ENCODE measurements at places on chromosomes 5 and 9.

GRCh38 chr5:31692561-31693221 is 53.8 kb downstream of the PDZD2 start:
- no peak for DNase-seq

GRCh38 chr5:44887722-44888121 is 79.0 kb downstream of the MRPS30 start:
- no peak for DNase-seq

- DNase-seq = peak; percentile 75
Measured at GRCh38 chr9:111036429-111036789, 1.9 kb downstream of the LPAR1 start.

- peak; percentile 82 for DNase-seq
Measured at GRCh38 chr5:52948418-52949076, 40.6 kb upstream of the ITGA2 start.

DNA sequence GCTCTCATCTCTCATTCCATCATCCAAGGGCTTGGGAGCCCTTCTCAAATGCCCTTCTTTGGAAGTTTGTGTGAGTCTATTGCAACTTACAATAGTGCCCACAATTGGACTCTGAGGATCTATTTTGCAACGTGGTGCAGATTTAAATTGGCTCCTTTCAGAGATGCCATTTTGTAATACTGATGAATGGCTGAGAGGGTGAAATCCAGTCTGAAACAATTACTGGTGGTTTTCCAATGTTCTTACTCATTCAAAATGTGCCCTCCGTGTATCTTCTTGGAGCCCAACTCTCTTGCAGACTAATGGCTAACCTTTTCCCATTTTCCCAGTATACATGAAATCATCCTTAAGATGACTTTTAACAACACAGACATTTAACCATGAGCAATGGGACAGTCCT is 6.1 kb downstream of the ZNF462 start:
- DNase-seq = no peak

DNA sequence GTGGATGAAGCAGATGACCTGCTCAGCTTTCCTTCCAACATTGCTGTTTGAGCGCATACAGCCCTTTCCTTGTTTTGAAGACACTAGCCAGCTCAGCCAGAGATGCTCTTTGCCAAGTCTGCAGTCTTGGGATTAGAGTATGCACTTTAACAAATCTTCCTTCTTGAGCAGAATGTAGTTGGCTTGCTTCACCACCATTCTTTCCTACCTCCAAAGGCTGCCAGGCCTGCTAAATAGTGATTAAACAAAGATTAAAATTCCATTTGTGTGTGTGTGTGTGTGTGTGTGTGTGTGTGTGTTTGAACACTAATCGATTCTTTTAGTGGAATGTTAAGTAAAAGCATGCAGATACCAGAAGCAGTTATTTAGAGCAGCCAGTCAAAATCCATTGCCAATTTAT is 97.6 kb downstream of the GALNT10 start:
- DNase-seq = no peak

DNA sequence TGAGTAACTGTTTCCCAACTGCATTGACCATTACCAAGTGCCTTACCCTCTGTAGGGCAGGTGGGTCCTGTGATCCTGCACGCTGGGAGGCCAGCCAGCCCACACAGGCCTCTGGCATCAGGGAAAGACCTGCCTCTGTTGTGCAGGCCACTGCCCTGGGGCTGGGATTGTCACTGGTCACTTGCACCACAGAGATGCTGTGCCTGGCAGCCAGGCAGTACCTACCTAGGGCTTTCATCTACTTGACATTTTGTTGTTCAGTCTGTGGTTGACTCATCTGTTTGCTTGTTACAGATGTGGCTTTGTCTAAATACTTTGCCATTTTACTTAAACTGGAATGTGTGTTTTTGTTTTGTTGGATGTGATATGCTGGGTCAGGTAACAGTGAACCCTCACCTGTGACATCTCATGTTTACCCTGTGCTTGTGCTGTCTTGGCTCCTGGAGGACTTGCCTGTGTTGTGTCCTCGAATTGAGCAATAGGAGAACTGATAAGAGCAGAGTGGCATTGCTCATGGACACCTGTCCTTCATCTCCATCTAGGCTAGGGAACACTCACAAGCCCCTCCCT is 32.8 kb downstream of the SECISBP2 start:
- no peak for DNase-seq

- DNase-seq = peak; percentile 58
Measured at GRCh38 chr5:17169507-17169906, 47.9 kb upstream of the BASP1 start.

- peak; percentile 29 for DNase-seq
Measured at GRCh38 chr9:4967523-4967922, 17.5 kb upstream of the JAK2 start.

DNA sequence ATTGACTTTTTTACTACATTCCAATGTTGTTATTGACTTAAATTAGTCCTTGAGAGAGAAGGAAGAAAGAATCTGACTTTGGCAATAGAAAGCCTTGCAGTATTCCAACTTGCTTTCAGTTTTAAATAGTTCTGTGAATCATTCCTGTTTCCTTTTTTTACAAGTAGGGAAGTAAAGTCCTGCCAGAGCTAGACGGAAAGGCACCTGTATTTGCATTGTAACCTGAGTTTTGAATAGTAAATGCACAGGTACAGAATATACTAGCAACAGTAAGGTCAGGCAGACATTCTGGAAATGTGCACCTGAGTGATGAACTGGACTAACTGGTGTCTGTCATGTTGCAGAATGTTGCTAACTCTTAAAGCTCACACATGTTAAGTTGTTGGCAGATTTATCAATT is 100.9 kb downstream of the PRKACG start:
- DNase-seq = no peak

- DNase-seq = no peak
Measured at GRCh38 chr5:36723912-36724311, 117.5 kb downstream of the SLC1A3 start.

DNA sequence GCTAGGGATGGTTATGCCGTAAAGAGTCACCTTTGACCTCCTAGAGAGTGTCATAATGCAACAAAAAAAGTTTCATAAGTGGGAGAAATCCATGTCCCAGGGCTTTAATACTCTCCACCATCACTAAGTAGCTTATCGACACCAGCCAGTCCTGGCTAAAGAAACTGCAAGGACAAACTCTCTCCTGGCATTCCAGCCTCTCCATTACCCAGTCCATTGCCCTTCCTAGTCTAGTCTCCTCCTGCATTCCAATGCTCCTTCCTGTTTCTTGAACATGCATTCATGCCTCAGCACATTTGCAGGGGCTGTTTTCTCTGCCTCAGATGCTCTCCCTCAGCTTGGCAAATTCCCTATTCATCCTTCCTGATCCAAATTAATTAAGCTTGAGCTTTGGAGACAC is 364.1 kb downstream of the BRINP1 start:
- no peak for DNase-seq

DNA sequence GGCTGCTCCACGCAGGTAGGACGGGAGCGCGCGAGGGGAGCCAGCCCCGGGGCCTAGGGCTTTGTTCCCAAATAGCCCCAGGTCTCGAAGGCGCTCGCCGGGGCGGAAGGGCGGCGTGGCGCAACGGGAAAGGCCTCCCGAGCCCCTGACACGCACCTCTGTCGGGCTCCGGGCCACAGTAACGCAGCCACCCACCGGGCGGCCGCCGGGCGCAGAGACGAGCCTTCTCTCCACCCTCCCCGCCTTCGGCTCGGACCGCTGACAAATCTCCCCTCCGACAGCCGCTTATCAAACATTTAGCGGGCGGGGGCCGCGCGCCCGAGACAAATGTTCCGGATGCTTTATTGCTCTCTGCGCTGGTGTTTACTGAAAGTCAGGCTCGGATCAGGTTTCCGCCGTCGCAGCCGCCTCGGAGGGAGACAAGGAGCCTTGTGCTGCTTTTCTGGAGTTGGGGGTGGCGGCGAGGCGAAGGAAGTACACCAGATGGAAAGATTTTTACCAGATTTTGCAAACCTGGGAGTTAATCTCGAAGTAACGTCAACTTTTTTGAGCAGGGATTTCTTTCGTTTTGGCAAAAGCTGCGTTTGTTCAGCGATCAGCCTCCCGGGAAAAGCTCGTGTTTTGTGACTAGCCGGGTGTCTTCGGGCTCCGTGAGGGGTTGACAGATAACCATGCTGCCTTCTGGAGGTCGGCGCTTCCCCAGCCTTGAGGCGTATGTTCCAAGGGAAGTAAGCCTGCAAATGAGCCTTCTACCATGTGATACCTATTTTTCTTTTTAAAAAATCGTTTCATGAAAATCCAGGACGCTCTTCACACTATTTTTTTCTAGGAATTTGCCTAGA is 950 bp downstream of the RGMB start:
- DNase-seq = peak; percentile 86

- DNase-seq = no peak
Measured at GRCh38 chr9:115923903-115924668, 229.5 kb upstream of the PAPPA start.

DNA sequence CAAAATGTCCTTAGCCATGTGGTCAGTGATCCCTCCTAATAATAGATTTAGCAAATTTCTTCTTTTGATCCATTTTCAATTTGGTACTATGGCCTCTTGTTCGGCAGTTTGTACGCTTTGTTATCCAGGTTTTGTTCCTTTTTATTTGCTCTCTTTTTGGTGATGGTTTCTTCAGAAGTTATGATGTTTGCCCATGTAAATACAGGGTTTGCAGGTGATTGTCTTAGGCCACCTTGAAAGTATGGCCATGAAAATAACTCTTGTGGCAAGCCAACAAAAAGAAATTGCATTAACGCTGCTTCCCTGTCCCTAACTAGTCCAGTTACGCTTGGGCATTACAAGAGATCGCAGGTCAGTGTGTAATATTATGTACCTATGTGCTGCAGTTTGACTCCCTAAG is 8.6 kb downstream of the GPR151 start:
- no peak for DNase-seq

GRCh38 chr9:98879963-98880310 is 63.8 kb upstream of the COL15A1 start:
- DNase-seq = no peak

DNA sequence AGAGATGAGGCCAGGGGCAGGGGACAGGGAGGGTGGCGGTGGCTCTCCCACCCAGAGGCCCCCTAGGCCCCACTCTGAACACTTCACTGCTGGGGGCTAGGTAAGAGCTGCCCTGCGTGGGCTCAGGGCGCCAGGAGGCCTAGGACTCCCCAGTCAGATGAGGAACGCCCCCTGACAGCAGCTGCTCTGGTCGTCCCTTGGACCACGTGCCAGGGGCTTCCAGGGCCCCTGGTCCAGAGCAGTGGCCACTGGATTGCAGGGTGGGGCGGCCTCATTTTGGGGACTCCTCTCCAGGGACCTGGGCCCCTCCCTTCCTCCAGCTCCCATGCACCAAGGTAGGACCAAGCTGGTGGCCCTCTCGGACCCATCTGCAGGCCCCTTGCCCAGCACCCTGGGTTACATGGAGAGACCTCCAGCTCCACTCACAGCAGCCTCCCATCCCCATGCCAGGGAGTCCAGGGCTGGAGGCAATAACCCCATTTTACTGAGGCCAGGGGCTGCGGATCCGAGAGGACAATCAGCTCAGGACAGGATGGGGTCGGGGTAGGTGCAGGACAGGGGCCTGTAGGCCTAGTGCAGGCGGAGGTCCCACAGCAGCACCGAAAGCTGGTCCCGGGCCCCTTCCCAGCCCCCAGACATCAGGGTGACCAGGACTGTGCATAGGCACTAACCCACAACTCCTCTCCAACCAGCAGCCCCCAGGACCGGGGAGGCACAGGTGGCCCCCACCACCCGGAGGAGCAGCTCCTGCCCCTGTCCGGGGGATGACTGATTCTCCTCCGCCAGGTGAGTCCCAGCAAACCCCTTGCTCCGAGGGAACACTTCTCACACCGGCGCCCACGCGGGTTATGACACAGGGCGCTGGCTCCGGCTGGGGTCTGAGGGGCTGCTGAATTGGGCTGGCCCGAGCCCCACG is 1.5 kb downstream of the EGFL7 start:
- DNase-seq = no peak

GRCh38 chr9:129336601-129337331 is 158.7 kb upstream of the IER5L start:
- DNase-seq = peak; percentile 83

DNA sequence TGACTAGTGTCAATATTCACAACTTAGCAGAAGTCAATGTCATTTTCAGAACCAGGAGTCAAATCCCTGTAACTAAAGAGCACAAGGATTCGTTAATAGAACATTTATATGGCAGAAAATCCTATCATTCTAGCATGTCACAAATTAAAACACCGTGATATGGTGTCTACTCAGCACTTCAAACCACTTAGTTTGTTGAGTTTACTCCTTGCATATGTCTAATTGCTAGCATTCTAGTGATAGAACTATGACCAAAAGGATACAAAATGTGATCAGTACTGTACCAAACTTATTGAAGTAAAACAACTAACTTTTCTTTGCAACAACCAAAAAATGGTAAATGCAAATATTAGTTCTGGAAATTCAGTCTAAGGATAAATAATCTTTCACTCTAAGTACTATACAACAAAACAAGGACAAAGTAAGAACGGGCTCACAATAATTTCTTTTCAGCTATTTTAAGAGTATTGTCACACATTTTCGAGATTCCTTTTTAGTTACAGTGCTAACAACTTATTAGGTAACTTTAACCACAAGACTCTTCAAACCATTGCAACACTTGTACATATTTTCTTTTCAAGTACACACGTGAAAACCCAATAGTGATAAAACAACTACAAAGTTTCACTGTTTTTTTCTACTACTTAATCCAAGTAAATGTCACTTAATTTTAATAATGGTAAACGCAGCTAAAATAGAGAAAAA is 845.2 kb upstream of the CDH10 start:
- DNase-seq = no peak

GRCh38 chr5:27906481-27906880 is 868.1 kb upstream of the CDH9 start:
- DNase-seq = no peak

DNA sequence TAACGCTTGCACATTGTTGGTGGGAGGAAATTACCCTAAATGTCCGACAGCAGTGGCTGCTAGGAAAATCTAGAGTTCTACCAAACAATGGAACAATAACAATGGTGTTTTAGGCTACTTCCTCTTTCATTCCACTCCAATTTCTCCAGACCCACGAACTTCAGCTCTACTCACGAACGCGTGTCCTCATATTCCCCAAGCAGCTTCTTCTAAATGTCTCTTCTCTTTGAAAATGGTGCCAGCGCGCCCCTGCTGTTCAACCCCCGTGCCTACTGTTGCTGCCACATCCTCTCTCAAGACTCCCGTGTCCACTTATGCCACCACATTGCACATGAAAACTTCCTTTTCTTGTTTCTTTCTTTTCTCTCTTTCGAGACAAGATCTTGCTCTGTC is 25.6 kb downstream of the OR2V2 start:
- no peak for DNase-seq

DNA sequence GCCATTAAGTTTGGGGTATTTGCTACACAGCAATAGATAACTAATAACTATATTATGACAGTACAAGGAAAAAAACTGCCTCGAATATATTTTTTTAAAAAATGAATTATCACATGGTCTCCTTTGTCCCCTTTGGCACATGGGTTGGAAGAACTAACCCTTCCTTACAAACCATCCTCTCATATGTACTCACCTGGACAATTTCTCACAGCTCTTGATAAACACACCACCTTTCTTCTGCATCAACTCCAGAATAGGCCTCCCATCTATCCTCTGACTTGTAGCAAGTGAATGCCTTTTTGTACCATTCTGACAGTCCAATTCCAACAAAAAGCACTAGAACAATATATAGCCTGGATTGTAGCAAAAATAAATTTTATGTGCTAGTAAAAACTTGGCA is 78.7 kb upstream of the LARP1 start:
- DNase-seq = no peak

- peak; percentile 96 for DNase-seq
Measured at GRCh38 chr5:142906863-142907671, 136.9 kb downstream of the ARHGAP26 start.
